ENCODE measurements at places on chromosomes 2 and 18.

- DNase-seq: no peak
Measured at GRCh38 chr2:126368758-126369157, 287.2 kb upstream of the GYPC start.

- no peak for DNase-seq
Measured at GRCh38 chr2:220936641-220937197, 635.4 kb downstream of the EPHA4 start.

DNA sequence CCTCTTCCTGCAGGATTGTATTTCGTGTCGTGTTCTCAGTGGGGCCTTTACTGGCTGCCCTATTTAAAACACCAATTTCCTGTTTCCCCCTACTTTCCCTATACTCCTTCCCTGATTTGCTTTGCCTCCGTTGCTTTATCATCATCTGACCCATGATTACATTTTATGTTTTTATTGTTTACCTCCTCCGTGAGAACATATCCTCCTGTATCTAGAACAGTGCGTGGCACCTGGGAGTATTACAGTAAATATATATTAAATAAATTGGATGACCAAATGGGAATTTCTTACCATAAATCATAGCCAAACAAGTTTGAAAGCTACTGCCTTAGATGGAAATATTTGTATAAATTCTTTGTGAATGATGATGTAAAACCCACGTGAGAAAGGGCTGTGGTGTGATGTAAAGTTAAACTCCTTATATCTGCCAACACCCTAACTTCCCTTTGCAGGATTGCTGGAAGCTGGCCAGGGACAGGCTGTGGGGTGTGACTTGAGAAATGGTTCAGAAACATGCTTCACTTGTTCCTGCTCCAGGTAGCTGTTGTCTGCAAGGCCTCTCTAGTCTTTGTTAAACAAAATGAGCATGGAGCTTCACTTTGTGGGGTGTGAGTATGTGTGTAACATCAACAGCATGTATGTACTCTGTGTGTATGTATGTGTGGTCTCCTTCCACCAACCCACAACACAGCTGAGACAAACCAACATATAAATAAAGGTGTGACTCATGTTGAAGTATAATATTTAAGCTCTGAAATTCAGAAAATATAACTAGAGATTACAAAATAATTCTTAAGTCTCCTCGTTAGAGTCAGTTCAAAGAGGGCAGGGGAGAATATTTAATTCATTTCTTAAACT is 40.3 kb downstream of the LHCGR start:
- no peak for DNase-seq

- no peak for DNase-seq
Measured at GRCh38 chr18:55097456-55098170, 138.4 kb upstream of the CCDC68 start.

DNA sequence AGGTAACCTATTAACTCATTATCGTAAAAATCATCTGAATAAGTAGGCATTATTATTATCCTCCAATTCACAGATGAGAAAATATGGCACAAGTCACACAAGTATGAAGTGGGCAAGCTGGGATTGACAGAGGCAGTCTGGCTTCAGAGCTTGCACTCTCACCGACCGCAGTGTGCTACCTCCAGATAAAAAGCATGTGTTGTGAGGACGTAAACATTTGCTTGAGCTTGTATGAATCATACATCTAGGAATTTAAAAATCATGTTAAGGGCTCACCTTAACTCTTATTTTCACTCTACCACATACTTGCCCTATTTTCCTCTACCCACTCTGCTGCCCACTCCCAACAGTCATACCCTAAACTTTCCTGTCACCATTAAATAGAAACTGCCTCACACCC is 65.3 kb upstream of the AMMECR1L start:
- DNase-seq: no peak

- no peak for DNase-seq
Measured at GRCh38 chr2:191066197-191066918, 52.4 kb upstream of the STAT1 start.

DNA sequence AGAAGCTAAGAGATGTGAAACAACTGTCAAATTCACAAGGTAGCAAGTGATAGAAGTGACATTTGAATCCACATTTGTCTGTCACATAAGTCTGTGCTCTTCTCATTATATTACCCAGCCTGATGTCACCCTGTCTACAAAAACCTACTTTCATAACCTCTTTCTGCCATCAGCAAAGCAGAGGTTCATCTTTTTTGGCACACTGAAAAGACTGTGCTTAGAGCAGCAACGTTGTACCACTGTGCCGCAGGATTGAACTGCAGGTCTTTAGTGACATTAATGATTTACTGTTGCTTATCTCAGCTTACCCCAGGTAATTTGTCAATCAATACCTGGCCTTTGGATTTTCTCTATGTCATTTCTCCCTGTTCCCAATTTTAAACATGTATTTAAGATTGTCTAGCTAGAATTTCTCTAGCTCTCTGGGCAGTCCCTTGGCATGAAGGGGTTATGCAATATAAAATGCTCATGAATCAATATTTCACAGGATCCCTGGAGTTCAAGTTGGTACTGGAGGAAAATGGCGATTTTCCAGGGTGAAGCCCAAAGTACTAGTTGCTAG is 31.4 kb upstream of the TDRD15 start:
- DNase-seq: no peak

GRCh38 chr18:65762556-65762955 is 11.7 kb downstream of the CDH7 start:
- no peak for DNase-seq

DNA sequence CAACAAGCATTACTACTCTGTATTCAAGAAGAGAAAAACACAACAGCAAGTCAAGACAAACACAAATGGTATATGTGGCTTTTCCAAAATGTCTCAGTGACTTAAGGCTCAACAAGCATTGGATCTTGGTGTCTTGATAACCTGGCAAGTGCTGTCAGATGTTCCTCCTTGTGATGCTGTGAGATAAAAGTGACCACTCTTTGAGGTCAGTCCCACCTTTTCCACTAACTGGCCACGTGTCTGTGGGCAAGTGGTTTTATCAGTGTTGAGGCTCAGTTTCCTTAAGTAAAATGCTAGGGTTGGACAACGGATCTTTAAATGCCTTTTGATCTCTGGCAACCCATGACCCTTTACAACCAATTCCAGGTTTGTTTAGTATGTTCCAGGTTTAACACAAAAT is 98.7 kb downstream of the BCL2 start:
- no peak for DNase-seq

DNA sequence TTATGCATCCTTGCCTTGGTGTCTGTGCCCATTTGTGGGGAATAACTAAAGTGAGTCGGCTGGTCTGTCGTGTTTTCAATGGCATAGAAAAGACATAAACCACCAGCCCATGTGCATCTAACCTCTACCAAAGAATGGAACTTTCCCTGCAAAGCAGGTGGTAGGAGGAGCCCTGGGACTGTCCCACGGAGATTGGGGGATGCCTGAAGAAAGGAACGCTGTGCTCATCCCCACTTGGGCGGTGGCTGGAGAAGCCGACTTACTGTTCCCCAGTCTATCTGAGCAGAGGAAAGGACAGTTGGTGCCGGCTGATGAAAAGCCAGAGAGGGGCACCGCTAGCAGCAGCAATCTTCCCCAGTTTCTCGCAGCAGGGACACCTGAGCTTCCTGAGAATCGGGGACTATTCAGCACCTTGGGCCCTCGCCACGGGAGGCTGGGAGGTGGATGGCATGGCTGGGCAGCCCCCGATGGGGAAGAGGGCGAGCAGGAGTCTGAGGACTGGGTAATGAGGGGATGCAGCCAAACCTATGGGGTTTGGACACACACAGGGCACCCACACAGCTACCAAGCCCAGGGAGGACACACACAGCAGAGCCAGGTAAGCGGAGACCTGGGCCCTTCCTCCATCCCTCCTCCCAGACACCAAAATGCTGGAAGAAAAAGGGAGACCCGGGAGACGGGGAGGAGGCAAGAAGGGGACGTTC is 53.7 kb upstream of the AGAP1 start:
- no peak for DNase-seq

DNA sequence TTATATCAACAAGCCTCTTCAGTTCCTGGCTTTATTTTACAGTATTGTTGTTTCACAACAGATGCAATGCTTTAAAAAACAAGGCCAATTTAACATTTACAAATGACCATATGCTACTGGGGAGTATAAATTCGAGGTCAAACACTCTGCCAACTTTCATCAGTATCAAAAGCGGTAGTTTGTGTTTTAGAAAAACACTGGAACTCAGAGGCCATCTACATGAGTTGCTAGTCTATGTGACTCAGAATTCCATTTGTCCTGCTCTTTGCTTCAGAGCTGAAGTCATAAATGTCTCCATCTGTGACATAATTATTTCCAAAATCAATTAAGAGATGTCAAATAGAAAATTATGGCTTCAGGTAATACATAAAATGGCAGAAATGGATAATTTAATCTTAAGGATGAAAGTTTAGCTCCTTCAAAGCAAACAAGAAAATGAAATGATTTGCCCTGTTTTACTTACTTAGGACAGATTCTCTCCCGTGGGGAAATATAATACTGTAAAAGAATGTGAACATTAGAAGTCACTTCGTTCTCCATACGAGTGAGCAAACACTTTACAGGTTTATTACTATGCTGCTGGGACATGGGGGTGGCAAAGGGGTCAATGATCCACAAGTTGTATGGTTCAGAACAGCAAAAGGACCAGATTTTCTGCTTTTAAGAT is 3.7 kb downstream of the MEX3C start:
- no peak for DNase-seq

GRCh38 chr2:108923736-108924579 is 65.1 kb downstream of the EDAR start:
- no peak for DNase-seq

- no peak for DNase-seq
Measured at GRCh38 chr2:220961143-220961860, 610.8 kb downstream of the EPHA4 start.

- no peak for DNase-seq
Measured at GRCh38 chr2:2926009-2926857, 451.4 kb downstream of the EIPR1 start.

GRCh38 chr2:47043142-47043890 is 111.8 kb downstream of the STPG4 start:
- no peak for DNase-seq

DNA sequence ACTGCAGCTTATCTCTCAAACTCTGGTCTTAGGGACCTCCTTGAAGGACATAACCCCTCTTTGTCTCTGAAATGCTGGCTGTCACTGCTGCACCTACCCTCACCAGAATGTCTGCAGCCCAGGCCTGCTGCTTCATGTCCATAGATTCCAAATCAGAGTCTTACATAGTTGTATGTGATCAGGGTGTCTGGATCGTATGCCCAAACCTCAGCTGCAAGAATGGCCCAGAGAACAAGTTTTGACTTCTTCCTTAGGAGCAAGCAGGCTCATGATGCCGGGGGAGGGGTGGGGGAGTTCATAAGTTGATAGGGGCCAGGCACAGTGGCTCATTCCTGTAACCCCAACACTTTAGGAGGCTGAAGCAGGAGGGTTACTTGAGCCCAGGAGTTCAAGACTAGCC is 55.8 kb upstream of the RMDN2 start:
- DNase-seq: no peak

DNA sequence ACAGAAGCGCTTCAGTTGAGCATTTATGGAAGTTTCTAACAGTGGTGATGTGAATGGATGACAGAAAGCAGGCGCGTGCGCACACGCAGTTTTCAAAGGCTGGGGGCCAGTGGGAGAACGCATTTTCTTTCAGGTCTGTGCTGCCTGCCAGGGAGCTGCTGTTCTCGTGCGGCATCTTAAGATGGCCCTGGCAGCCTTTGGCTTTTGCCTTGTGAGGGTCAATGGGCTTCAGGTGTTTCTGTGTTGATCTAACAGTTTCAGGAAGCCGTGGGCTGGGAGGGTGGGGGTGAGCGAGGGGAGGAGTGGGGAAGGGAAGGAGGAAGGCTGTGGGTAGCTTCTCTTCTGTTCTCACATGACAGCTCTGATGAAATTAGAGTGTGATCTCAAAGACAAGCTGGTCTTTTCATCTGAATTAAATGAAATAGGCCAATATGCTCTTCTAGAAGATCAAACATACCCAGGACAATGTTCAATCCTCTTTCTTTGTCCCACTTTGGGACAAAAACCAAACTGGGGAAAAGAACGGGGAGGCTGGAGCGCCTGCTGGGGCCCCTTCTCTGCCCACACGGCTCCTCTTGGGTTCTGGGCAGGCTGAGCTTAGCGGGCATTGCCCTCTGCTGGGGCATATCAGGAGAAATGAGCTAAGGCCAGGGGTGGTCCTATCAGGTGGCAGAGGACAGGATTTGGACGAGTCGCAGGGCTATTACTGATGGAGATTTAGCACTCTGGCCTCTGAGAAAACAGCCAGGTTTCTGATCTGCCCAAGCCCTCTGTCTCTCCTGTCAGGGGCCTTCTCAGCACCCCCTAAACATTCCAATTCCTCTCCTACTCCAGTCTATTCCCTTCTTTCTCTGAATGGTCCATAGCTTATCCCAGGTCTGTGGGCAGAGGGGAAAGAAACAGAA is 126.2 kb upstream of the LGALSL start:
- no peak for DNase-seq

DNA sequence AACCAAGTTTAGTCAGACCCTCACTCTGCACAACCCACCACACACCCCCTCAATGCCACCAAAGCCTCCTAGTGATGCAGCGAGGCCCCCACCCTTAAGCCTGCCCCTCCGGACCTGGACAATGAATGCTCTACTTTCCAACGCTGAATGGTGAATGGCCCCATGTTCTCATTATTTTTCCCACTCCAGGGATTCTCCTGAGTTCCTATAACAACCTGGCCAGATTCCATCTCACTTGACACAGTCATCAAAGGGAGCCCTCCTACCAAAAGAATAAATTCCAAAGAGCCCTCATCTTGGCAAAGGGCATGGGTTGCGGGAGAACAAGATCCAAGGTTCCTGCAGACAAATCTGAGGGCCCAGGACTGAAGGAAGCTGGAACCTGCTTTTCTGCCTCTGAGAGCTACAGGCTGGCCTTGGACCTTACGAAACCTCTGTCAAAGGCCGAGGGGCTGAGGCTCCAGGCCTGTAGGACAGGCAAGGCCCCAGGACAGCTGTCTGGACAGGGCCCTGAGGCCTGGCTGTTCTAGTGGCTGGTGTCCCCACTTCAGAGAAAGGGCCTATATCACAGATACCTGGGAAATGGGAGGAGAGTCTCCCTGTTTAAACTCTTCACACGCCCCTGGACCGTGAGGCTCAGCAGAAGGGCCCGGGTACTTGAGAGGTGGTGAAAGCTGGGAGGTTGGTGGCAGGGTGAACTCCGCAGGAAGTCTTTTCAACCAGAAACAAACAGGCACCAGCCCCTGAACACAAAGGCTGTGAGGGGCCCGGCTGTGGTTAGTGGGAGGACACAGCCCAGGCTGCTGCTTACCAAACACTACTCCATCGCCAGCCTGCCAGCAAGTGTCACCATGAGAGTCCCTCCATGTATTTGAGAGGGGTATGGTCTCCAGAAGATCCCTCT is 27.3 kb downstream of the SFXN5 start:
- DNase-seq: no peak

Data from neural crest cell (in vitro differentiated cells).